ENCODE measurements at places on chromosomes 6 and 20.

DNA sequence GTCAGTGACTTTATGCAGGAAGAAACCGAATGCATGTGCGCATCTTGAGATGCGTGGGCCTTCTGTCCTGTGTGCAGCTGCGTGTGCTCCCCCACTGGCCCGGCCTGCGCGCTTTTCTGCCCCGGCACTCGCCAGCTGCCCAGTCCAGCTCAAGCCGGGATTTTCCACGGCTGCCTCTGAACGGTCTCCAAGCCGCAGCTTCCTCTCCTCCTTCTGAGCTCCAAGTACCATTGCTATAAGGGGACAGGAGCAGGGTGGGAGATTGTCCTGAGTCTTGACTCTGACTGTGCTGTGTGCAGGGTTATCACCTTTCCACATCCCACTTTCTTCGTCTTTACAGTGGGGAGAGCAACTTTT, 302.8 kb downstream of the THBS2 start:
- DNase-seq = no peak

GRCh38 chr20:4216142-4216735, 200.9 kb upstream of the RNF24 start:
- no peak for DNase-seq

DNA sequence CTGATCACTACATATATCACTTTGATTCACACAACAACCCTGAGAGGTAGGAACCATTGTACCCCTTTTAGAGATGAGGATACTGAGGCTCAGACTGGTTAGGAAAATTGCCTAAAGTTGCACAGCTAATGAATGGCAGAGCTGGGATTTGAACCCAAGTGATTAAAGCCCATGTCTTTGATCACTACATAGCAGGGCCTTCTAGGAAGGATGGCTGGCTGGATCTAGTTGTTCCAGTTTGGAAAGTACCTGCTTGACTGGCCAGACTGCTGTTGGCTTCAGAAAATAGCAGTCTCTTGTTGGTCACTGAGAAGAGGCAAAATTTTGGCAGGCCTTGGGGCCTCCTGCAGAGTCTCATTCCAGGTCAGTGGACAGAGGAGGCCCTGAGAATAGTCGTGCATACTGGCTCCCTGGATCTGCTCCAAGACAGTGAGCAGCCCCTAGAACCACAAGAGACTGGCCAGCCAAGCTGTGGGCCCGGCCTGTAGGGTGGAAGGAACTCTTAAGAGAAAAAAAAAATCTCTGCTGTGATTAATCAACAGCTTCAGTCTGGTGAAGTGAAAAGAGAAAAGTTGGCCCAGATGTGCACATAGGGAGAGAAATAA, 17.5 kb downstream of the PPARD start:
- DNase-seq = no peak

- DNase-seq = no peak
Measured at GRCh38 chr20:22800129-22800528, 215.8 kb upstream of the FOXA2 start.

GRCh38 chr6:1418471-1419191, 29.3 kb downstream of the FOXF2 start:
- DNase-seq = no peak

All from GM18507 (cell line).